ENCODE measurements at places on chromosomes 2 and 18.

- DNase-seq, result no peak
Observed at GRCh38 chr18:37671530-37671929, 105.9 kb upstream of the CELF4 start.

- no peak for DNase-seq
Observed at GRCh38 chr2:216217904-216218260, 108.7 kb downstream of the XRCC5 start.

GRCh38 chr2:240787521-240788472 is 32.2 kb downstream of the KIF1A start:
- DNase-seq, result no peak

- DNase-seq, result no peak
Observed at GRCh38 chr2:45774688-45775244, 123.3 kb downstream of the PRKCE start.
